GM18507 (cell line): ENCODE measurements at places on chromosomes 4 and X.

- no peak for DNase-seq
Measured at GRCh38 chr4:85496933-85497332, 22.0 kb downstream of the ARHGAP24 start.

DNA sequence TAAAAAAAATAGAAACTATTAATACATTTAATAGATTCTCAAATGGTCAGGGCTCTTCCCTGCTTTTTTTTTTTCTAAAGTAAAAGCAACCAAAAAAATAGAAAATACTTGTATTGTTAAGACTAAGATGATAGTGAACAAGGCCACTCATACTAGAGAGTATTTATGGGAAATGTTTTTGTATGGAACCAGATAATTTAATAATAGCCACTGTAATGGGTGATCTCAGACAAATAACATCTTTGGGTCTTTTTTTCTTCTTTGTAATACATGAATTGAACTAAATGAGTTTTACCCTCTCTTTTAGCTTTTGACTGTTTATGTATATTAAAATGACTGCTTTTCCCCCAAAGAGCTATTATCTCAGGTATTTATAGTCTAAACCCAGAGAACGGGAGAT lies 92.1 kb upstream of the ELOVL6 start:
- no peak for DNase-seq

DNA sequence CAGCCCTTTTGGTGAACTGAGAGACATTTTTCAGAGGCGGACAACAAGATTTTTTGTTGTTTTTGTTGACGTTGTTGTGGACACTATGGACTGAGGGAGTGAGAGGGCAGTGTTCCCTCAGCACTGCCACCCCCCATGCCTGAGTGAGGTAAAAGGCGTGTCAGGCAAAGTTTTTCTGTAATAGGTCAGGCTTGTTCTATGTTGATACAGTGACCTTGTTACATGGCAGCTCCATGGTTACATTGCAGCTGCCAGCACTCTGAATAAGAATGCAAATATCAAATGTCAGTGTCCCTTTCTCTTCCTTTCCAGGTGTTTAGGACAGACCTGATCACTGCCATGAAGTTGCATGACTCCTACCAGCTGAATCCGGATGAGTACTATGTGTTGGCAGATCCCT lies 36.6 kb downstream of the JADE1 start:
- no peak for DNase-seq

- no peak for DNase-seq
Measured at GRCh38 chr4:80407246-80407645, 71.7 kb downstream of the CFAP299 start.

DNA sequence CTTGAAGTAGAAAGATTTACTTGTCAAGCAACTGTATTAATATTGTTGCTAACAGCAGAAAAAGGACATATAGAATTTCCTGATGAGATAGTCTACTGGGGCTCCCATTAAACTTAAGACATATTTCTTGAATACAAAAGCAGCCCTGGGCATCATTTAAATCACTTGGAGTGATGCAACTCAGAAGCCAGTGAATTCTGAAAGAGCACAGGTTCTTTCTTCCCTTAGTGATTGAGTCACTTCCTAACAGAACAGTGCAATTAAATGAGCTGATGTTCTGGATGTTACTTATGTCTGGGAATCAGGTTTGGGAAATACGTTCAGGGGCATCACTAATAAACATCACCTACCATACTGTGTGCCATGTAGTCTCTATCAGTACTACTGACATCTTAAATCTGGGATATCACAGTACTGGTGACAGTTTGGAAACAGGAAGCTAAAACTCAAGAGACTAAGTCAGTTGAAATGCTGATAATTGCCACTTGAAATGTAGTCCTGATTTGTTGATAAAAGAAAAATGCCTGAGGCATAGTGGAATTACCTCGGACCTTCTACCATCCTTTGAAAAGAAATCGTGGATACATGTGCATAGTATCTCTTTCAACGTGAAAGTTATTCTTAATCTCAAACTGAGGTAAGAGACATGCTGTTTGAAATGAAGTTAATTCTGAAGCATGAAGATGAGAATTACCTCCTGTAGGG lies 249.2 kb upstream of the GPRIN3 start:
- DNase-seq, result no peak

- no peak for DNase-seq
Measured at GRCh38 chrX:275476-275966, 5.7 kb upstream of the PLCXD1 start.

GRCh38 chrX:54640736-54641135 lies 110.7 kb downstream of the GNL3L start:
- no peak for DNase-seq

DNA sequence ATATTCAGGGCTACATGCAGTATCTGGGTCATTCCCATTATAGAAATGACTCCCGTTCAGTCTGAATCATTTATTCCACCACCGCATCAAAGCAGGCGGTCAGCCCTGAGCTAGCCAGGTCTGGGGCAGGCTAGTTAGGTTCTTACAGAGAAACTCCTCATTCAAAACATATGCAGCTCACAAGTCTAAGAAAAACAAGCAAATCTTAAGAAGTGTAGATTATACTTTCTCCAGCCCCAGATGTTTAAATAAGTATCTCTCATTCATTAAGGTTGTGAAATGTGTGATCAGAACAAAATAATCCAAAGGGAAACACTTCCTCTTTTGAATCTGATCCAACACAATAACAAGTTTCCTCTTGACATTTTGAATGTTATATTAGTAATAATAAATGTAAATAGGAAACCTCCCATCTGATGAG lies 441.9 kb downstream of the INPP4B start:
- no peak for DNase-seq

DNA sequence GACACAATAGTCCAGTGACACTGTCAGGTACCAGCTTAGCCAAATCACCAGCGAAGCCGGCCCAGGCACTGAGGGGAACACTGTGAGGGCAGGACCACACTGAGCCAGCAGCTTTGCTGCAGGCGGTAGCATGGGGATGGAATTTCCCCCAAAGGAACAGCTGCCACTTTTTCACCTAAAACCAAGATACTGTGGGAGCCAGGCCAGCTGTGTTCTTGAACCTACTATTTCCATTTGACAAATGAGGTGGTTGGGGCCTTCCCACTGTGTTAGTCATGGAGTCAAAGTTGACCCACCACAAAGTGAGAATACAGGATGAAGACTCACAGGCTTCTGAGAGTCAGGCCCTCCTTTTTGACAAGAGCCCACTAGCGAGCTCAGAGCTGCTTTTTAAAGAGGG lies 70.7 kb upstream of the SH3RF1 start:
- no peak for DNase-seq

- DNase-seq, result no peak
Measured at GRCh38 chr4:119027811-119028210, 107.8 kb upstream of the MYOZ2 start.

GRCh38 chrX:111329370-111329769 lies 59.1 kb upstream of the CAPN6 start:
- DNase-seq, result no peak

DNA sequence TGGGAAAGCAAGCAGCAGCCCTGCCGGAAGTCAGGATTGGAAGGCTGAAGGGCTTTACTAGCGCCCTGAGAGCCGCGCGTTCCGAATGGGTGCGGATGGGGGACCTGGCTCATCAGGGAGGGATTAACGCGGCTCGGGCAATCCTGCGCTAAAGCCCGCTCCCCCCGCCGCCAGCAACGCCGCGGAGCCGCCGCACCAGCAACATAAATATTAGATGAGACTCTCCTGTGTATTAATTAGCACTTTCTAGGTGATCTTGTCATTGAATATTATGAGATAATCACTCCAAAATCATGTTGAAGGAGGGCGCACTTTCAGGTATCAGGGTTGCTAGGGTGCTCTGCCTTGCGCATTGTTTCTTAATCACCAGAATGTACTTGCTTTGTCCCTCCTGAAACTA lies 357.2 kb upstream of the FAM241A start:
- no peak for DNase-seq

GRCh38 chrX:154495472-154495922 lies 5.1 kb upstream of the SLC10A3 start:
- DNase-seq, result no peak

GRCh38 chr4:107018344-107018735 lies 17.8 kb downstream of the DKK2 start:
- DNase-seq, result no peak
